ENCODE measurements at places on chromosomes 16 and 17.

DNA sequence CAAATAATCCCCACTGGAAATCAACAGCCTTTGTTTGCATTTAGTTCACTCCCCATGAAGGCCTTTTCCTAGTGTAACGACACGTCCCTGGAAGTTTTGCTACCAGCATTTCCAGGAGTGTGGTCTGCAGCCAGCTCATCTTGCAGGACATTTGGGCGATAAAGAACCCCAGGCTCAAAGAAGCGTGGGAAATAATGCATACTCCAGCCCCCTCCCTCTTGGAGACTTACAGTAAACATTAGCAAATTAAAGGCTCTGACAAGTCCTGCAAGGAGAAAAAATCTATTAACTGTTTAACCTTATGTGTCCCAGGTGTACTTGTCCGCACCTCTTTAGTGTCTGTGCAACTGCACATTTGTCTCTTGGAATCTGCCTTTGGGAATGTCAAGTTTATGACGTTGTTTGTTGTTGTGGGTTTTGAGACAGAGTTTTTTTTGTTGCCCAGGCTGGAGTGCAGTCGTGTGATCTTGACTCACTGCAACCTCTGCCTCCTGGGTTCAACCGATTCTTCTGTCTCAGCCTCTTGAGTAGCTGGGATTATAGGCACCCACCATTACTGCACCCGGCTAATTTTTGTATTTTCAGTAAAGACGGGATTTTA, 131.1 kb downstream of the ABCC1 start:
- H3K27me3 ChIP-seq: no peaks in the 10 kb centered on the region
- H3K36me3 ChIP-seq: peaks cover 12% of the 10 kb centered on the region
- H3K4me1 ChIP-seq: no peaks in the 10 kb centered on the region
- H3K27ac ChIP-seq: no peak overlapping the region

DNA sequence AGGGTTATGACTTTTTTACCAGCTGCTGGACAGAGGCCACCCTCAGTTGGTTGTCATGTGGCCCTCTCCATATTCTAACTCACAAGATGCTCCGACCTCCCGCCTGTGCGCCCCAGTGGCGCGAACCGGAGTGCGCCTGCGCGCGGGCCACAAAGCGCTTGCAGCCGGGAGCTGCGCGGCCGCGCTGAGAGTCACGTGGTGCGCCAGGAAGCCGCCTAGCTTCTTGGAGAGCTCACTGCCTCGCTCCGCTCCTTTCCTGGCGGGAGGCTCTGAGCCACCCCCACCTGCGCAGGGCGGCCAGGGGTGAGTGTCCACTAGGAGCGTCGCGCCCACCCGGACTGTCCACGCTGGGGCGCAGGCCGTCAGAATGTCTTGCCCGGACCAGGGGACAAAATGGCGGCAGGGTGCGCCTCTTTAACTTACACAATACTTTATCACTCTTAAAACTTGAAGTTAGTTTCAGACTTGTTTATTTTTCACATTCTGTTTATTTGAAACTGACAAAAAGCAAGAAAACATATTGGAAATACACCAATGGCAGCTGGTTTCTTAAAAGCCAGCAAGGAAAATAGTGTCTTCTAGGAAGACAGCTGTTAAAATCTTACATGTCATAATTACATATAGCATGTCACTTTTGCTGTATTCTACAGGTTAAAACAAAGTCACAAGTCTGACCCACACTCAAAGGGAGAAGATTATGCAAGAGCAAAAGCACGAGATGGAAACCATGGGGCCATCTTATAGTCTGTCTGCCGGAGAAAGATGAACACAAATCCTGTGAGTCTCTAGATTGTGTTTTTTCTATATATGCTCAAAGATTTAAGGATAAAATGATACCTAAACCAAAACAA, 357.9 kb downstream of the CNTNAP4 start:
- H3K27ac ChIP-seq: no peak overlapping the region
- DNase-seq: no peak
- H3K27me3 ChIP-seq: no peaks in the 10 kb centered on the region
- H3K4me3 ChIP-seq: no peak overlapping the region
- H3K4me1 ChIP-seq: no peaks in the 10 kb centered on the region
- no peaks in the 10 kb centered on the region for H3K36me3 ChIP-seq

GRCh38 chr16:24988593-24989338, 26.4 kb downstream of the ARHGAP17 start:
- H3K27ac ChIP-seq: no peak overlapping the region
- no peak overlapping the region for H3K4me3 ChIP-seq

DNA sequence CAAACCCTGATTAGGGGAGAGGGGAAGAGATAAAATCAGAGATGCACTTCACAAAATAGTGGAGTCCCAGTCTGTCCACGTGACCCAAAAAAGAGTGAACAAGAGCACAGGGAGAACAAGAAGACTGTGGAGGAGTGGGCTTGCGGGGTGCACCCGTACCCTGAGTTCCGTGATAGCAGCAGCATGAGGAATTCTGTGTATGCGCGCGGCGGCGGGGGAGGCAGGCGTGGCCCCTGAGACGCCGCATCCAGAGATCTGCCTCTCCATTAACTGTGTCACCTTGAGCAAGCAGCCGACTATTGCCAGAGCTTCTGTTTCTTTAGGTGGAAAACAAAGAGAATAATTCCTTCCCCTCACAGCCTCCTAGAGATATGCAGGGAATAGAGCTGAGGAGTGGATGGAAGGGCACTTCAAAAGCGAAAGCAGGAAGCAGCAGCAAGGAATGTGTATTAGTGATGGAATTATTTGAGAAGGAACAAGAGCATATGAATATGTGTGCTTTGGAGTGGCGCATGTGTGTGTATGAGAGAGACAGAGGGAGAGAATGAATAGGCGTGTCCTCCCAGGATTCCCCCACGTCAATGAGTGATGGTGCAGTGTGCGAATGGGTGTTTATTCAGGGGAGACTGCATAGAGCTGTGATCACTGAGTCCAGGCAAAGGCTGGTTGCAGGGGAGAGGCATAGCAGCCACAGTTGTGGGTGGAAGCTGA, 10.4 kb upstream of the SOX9 start:
- no peak overlapping the region for H3K27ac ChIP-seq
- no peak overlapping the region for H3K4me3 ChIP-seq
- no peak for DNase-seq
- H3K4me1 ChIP-seq: peaks cover 5% of the 10 kb centered on the region

GRCh38 chr16:46788891-46789474, 40.8 kb upstream of the MYLK3 start:
- H3K4me3 ChIP-seq: no peak overlapping the region
- DNase-seq: no peak
- H3K27me3 ChIP-seq: no peaks in the 10 kb centered on the region
- no peak overlapping the region for H3K27ac ChIP-seq
- peaks cover 2% of the 10 kb centered on the region for H3K4me1 ChIP-seq

GRCh38 chr17:49104511-49105074, 28.0 kb upstream of the B4GALNT2 start:
- no peaks in the 10 kb centered on the region for H3K36me3 ChIP-seq
- H3K4me1 ChIP-seq: peaks cover 11% of the 10 kb centered on the region
- H3K4me3 ChIP-seq: no peak overlapping the region
- no peaks in the 10 kb centered on the region for H3K27me3 ChIP-seq
- H3K27ac ChIP-seq: no peak overlapping the region
- no peak for DNase-seq

GRCh38 chr17:42543190-42544079, 7.4 kb downstream of the NAGLU start:
- no peak overlapping the region for H3K27ac ChIP-seq
- no peaks in the 10 kb centered on the region for H3K27me3 ChIP-seq
- no peaks in the 10 kb centered on the region for H3K36me3 ChIP-seq
- no peak overlapping the region for H3K4me3 ChIP-seq
- H3K4me1 ChIP-seq: no peaks in the 10 kb centered on the region
- DNase-seq: no peak

- peaks cover 4% of the 10 kb centered on the region for H3K4me1 ChIP-seq
- no peak overlapping the region for H3K4me3 ChIP-seq
- H3K27ac ChIP-seq: no peak overlapping the region
- no peaks in the 10 kb centered on the region for H3K36me3 ChIP-seq
- peak; percentile 72 for DNase-seq
Measured at GRCh38 chr17:8393470-8394231, 4.0 kb downstream of the RNF222 start.

DNA sequence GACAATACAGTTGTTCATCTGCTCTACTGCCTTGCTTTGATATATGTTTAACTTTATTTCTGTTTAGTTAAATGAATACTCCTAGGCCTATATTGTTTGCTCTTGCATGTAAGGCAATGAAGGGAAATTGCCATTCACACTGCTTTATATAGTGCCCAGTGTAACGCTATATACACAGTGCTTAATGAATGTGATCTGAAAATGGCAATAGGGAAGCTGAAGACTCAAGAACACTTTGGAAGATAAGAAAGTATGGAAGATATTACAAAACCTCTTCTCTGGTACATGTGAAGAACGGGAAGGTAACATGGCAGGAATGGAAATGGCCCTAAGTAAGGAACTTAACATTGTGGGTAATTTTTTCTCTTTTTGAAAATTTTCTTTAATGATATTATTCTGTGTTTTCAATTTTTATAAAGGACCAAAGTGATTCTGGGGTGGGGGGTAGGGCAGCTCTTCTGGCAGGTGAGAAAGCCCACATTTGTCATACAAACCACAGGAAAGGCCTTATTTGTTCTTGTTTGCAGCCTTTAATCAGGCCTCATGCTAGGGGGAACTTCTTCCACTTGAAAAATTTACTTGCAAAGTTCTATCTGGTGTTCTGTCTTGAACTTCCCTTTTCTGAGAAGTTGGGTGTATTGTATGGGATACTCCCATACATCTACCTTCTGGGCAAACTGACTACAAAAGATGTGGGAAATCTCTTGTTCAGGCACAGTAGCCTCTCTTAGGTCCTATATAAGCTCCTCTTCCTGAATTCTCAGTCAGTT, 100.8 kb upstream of the CORO6 start:
- DNase-seq: no peak
- H3K27me3 ChIP-seq: no peaks in the 10 kb centered on the region
- no peak overlapping the region for H3K27ac ChIP-seq
- H3K36me3 ChIP-seq: no peaks in the 10 kb centered on the region
- H3K4me1 ChIP-seq: peaks cover 2% of the 10 kb centered on the region
- H3K4me3 ChIP-seq: no peak overlapping the region

DNA sequence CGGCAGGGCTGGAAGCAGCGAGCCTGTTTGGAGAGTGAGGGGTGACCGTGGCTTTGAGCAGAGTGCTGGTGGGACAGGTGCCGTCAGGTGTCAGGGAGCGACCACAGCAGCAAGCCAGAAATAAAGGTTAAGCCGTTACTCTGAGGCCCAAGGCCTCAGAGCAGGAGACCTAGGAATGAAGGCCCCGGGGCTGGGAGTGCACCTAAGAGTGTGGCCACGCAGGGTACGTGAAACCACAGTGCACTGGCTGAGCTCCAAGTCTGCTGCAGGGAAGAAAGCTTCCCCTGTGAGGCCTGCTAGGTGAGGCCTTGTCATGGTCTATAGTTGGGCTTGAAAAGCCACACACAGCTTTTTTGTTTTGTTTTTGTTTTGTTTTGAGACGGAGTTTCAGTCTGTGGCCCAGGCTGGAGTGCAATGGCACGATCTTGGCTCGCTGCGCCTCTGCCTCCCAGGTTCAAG, 8.7 kb downstream of the CLUAP1 start:
- H3K27ac ChIP-seq: no peak overlapping the region
- no peaks in the 10 kb centered on the region for H3K36me3 ChIP-seq
- H3K27me3 ChIP-seq: no peaks in the 10 kb centered on the region
- DNase-seq: no peak
- H3K4me1 ChIP-seq: no peaks in the 10 kb centered on the region
- no peak overlapping the region for H3K4me3 ChIP-seq

GRCh38 chr17:19486351-19487023, 47.2 kb upstream of the SLC47A1 start:
- H3K27ac ChIP-seq: no peak overlapping the region
- no peaks in the 10 kb centered on the region for H3K36me3 ChIP-seq
- no peak for DNase-seq
- no peaks in the 10 kb centered on the region for H3K27me3 ChIP-seq
- H3K4me3 ChIP-seq: no peak overlapping the region

DNA sequence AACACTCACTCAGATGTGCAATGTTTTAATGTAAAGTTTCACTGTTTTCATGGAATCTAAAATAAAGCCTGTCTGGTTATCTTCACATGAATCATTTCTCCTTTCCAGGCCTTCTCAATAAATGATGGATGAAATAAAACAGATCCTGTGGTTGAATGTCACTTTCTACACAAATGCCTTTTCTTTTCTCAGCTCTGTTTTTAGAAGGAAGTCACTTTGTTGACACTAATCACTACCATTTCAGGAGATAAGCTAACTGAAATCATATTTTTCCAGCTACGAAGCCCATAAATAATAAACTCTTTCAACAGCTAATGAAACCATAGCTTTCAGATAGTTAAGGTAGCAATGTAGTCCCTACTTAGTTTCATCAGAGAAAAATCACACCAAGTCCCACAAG, 17.9 kb downstream of the NME2 start:
- no peak for DNase-seq
- no peak overlapping the region for H3K27ac ChIP-seq
- no peaks in the 10 kb centered on the region for H3K4me1 ChIP-seq

- DNase-seq: peak; percentile 22
- H3K27me3 ChIP-seq: no peaks in the 10 kb centered on the region
- H3K36me3 ChIP-seq: no peaks in the 10 kb centered on the region
- H3K27ac ChIP-seq: no peak overlapping the region
- no peak overlapping the region for H3K4me3 ChIP-seq
- no peaks in the 10 kb centered on the region for H3K4me1 ChIP-seq
Measured at GRCh38 chr17:12231355-12231682, 210.6 kb downstream of the MAP2K4 start.

DNA sequence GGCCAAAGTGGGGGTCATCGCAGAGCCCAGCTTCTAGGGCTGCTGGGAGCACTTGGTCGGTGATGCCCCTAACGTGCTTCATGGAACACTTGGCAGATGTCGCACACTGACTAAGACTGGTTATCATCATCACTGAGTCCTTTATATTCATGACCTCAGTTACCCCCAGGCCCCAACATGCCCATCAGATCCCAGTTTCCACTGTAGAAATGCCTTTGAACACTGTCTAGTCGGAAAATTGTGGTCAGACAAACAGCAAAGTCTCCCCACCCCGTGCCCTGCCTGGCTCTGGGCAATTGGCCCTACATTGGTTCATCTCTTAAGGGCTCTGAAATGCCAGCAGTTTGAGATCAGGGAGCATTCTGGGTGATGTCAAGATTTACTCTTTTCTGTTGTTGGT, 51.3 kb downstream of the NKD1 start:
- no peak overlapping the region for H3K4me3 ChIP-seq
- no peak overlapping the region for H3K27ac ChIP-seq
- H3K27me3 ChIP-seq: no peaks in the 10 kb centered on the region
- H3K36me3 ChIP-seq: no peaks in the 10 kb centered on the region
- no peak for DNase-seq
